ENCODE measurements at places on chromosomes 1 and 21.
A peak's percentile ranks its signal among the peaks of the same experiment; 100 is the strongest.

DNA sequence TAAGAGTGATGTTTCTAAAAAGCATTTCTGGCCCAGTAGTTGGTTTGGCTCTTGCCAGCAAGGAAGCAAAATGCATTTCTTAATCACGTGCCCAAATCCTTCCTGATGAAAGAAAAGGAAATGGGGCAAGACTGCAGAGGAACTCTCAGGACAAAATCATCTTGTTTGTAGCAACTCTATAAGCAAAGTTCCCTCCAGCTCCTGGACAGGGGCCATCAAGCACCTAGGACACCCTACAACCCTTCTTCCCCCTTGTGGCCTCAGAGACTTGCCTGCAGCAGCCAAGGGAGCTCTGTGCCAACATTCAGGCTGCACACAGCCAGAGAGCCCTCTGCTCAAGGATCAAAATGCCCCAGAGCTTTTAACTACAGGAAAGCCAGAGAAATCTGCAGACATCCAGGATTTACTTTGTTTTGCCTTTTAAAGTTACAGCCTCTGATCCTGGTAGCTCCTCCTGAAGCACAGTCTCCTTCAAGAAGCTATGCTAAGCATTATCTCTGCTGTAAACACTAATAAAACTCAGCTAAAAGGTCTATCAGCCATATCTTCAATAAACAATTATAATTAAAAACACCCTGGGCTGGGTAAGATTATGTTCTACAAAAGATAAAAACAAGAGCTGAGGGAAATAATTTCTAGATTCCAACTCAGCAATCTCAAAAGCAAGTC is 105.0 kb downstream of the KIAA0319L start:
- DNase-seq, result no peak

DNA sequence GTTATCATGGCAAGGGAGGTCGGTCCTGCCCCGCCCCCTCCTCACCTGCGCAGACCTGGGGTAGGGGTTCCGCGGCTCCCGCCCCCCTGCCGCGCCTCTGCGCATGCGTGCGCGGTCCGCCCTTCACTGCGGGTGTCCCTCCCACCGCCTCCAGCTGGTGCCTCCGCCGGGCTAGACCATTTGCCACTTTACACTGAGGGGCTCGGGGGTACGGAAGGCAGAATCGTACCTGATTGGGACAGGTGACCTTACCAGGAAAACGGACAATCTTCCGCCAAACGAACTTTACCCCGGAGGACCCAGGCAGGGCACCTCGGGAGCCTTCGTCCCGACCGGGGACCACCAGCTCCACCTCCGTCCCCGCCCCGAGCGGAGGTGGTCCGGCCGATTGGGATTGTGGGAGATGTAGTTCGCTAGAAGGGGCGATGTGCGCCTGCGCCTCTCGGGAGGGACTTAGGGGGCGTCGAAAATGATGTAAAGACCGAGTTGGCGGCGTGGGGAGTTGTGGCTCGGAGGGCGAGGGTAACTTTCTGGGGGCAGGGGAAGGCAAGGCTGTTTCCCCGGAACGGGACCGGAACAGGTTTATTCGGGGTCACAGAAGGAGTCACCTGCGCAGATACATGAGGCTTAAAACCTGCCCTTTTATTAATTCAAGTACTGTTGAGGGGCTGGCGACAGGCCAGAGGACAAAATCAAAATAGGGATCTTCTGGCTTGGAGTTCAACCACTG is at the start of gene DNAJC28:
Gene DNAJC28, minus strand, starts transcription at position 344 of the 730 bp plus-strand sequence. CDS start 2,323 bp downstream, outside the sequence.
- peak; percentile 90 for DNase-seq

DNA sequence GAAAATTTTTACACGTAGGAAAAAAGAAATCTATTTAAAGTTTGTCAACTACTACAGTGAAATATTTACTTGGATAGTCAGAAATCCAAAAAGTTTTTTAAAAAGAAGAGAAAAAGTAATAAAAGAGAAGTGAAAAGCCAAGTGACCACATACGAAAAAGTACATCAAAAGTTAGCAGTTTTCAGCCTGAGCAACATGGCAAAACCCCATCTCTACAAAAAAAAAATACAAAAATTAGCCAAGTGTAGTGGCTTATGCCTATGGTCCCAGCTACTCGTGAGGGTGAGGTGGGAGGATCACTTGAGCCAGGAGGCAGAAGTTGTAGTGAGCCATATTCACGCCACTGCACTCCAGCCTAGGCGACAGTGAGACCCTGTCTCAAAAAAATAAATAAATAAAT is 5.2 kb upstream of the MR1 start:
- DNase-seq, result no peak

DNA sequence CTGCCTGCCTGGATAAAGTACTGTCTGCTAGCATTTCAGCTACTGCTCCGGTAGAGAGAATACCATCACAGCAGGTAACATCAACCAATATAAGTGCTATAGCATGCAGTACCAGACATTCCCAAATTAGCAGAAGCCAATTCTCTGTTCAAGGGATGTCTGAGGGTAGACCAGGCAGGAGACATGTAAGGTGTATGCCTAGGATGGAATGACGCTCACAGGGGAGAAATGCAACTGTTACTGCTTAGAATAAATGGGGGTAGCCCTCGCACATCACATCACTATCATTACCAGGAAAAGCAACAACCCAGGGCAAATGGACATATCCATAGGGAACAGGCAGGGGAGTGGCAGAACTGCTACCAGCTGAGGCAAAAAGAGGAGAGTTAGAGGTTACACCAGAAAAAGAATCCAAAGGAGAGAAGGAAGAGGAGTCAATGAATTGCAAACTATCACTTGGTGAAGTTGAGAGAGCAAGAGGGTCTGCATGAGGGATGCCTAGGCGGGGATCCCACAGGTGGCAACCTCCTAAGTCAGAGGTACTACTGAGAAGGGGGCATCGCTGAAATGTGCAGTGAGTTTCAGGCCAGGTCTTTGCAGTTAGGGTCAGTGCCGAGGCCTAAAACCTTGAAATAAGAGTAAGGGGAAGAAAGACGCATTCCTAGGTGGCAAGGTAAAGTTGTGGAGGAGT is 1.1 kb downstream of the UBE2Q1 start:
- DNase-seq, result no peak

- DNase-seq, result no peak
These were observed 121.4 kb downstream of the TGFBR3 start for GRCh38 chr1:91764471-91765115.

DNA sequence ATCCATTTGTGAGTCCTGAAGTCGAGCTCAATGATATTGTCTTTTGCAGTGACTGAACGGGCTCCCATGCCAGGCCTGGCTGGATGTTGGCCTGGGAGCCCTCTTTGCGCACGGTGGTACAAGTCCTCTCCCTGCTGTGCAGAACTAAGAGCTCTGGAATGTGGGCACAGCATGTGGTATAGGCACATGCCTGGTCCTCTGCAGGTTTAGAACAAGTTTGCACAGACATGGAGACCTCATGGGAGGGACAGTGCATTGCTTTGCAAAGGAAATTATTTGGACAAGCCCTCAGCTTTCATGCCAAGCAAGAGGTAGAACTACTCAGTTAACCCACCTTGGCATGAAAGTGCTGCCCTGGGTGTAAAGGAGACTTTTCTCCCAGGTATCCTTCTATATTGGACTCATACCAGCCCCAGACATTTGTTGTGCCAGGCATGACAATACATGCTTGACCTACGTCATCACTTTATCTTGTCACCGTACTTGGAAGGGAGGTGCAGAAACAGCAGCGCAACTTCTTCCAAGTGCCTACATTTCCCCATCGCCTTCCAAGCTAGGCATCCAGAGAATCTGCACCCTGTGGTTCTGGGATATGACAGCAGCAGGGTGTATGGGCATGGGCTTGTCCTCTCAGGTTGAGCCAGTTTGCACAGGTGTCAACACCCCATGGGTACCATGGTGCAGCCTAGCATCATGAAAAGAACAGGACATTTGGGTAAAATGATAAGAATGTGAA is 37.6 kb upstream of the MRPS6 start:
- no peak for DNase-seq

DNA sequence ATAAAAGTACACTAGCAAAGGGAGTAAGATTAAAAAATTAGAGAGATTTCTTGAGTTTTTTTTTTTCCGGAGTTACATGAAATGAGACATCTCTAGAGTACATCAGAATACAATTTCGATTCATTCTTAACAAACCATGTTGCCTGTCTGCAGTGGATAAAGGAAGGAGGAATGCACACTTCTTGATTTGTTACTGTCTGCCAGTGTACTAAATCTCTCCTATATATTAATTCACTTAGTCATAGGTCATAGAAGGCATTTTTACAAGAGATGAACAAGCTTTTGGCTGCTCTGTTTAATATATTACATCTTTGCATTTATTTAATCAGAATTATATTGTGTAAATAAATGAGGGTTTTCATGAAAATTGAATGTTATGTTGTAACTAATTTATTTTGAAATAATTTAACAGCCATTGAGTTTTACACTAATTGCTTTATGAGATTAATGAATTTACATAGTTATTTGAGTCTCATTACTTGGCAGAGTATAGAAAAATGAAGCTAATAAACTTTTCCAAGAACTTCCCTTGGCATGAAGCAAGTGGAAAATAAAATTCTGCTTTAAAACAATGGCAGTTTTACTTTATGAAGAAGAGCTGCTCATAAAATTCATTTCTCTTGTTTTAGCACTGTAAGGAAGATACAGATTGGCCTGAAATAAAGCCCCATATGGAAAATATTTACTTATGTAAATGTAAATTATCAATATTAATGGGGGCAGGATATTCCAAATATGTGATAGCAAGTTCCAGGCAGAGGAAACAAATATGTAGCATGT is 1284.7 kb downstream of the BRINP3 start:
- DNase-seq, result no peak

- no peak for DNase-seq
These were observed 58.9 kb downstream of the TGFBR3 start for GRCh38 chr1:91827087-91827458.

DNA sequence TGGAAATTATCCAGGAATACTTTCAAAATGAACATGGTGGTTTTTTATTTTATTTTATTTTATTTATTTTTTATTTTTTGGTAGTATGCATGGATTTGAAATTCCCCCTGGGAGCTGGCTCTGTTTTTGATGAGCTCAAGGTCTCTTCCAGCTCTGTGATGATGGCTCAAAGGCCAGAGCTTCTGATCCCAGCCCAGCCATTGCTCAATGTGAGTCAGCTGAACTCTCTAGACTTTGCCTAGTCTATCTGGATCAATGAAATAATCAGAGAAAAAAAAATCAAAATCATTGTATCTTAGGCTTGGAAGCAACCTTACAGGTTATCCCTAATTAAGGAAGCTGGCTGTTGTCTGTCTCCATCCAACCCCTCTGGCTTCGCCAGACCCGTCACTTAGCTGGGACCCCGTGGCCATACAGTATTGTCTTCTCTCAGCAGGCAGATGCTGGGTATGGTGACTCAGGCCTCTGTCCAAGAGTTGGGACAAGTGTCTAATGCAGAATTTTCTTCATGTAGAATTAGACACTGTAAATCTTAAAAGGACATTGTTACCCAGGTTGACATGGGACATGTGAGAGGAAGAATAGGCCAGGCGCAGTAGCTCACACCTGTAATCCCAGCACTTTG is 90.2 kb upstream of the LPGAT1 start:
- no peak for DNase-seq

DNA sequence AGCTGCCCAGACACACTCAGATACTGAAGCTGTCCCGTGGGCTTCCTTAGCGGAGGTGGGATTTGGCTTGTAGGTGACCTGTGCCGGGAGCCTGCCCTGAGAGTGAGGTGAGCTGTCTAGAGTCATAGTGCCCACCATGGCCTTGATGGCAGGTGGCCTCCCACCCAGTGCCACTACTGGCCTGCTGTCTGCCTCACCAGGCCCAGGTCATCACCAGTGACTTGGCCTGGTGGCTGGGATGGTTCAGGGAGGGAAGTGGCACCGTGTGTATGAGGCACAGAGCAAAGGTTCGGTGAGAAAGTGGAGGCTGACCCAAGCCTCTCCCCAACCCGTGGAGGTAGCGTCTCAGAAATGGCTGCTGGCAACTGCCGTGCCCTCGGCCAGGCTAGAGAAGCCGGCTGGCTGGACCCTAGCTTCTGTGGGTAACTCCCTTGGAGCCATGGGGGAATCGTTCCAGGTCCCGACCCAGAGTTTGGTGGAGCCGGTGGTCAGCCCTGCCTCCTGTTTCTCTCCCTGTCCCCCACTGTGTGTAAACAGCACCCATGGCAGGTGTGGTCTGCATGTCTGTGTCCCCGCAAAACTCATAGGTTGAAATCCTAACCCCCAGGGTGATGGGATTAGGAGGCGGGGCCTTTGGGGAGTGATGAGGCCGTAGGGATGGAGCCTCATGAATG is 155.4 kb upstream of the C1orf174 start:
- DNase-seq, result no peak

- DNase-seq, result no peak
These were observed 221.8 kb upstream of the JUN start for GRCh38 chr1:59005491-59006288.

GRCh38 chr1:33349778-33350610 is 29.1 kb upstream of the A3GALT2 start:
- peak; percentile 48 for DNase-seq

GRCh38 chr1:41521766-41522165 is 37.3 kb upstream of the EDN2 start:
- DNase-seq, result no peak

- DNase-seq, result no peak
These were observed 35.4 kb downstream of the TMPRSS15 start for GRCh38 chr21:18368205-18368604.

- DNase-seq, result no peak
These were observed 73.1 kb downstream of the ATP6V1G3 start for GRCh38 chr1:198467342-198467741.

- peak; percentile 58 for DNase-seq
These were observed 37.6 kb downstream of the GALNT2 start for GRCh38 chr1:230104395-230105244.

- no peak for DNase-seq
These were observed 70.5 kb upstream of the HSPA13 start for GRCh38 chr21:14453339-14454015.

DNA sequence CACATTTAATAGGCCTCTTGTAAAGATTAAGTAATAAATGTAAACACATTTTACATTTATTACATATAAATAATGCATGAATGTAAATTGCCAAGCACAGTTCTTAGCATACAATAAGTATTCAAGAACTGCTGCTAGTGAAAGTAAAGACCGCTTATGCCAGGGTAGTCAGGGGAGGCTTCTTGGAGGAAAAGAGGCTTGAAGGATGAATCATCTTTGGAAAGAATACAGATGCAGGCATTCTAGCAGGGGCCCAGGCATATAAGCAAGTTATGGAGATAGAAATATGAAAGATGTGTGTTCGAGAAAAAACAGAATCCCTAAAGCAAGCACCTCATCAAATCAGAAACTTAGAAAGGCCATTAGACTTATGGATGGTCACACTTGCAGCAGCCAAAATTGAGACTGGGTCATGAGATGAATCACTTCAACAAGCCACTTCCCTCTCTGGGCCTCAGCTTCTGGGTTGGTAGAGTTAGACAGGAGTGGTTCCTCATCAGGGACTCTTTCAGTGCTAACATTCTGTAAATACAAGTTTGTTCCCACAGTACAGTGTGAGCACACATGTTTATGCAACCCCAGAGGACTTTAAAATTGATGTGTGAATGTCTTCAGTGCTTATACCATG is 79.8 kb upstream of the ROR1 start:
- DNase-seq, result no peak

DNA sequence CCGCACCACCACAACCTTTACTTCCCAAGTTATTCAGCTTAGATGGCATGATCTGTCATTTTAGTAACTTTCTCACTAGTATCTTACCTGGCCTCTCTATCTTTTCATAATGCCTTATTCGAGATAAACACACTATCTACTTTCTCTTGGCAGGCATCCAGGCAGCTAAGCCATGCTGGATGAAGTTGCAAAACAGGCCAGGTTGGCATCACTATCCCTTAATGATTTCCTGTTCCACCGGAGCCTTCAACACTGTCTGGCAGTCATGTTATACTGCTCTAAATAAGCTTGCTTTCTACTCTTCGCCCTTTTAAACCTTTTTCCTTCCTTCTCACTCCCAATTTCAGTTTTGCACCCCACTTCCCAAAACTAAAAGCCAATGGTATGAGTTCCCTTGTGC is 12.0 kb upstream of the KCNH1 start:
- no peak for DNase-seq

All from stimulated activated CD8-positive, alpha-beta memory T cell treated with anti-CD3 and anti-CD28 coated beads, Interleukin-7, amount 100 ng/mL, for 24 hours (primary cell).